Stimulated activated CD4-positive, alpha-beta T cell treated with anti-CD3 and anti-CD28 coated beads, Interleukin-12 subunit alpha, Interleukin-12 subunit beta, amount 100 ng/mL, for 24 hours (primary cell): ENCODE measurements at places on chromosomes 6 and 20.

GRCh38 chr6:27966816-27967426 is 9.9 kb downstream of the OR2B6 start:
- DNase-seq = no peak

DNA sequence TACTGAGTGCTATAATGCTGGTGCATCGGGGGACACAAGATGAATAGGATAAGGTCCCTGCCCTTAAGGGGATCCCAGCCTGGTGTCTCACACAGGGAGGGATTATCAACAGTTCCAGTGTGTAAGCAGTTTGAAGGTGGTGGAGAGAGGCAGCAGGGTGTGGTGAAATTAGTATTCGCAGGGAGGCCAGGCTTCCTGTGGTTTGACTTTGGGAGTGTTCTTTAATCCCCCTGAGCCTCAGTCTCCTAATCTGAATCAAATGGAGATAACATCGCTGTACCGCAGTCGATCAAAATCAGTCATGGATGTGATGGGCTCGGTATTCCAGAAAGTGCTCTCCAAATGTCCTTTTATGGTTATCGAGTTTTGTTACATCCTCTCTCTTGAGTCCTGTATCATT is 288.1 kb upstream of the SUPT3H start:
- no peak for DNase-seq

GRCh38 chr6:56593801-56594318 is 48.8 kb downstream of the DST start:
- DNase-seq = no peak

DNA sequence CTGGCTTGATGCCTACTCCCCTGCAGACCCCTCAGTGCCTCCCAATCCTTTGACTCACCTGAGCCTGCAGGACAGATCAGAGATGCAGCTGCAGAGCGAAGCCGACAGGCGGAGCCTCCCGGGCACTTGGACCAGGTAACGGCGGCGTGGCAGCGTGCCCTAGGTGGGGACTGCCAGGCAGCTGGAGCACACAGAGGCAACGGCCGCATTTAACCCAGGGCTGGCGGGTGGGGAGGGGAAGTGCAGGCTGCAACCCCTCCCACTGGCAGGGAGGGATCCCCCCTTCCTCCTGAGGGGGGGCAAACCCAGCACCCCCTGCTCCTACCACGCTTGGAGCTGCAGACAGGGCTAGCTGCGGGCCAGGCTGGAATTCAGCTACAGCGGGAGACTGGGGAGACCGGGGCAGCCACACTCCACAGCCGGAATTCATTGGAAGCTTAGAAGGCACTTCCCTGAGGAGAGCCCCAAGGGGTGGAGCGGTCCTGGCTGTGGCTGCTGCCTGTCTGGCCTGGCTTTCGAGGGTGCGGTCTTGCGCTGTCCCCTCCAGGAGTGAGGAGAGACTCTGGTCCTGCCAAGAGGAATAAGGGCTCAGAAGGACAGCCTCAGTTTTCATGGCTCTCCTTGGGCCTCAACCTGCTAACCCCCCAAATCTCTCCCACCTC is at the start of gene MATN4:
MATN4 (minus strand) TSS at position 183 of the 662 bp plus-strand sequence. CDS start 2,717 bp downstream, outside the sequence.
- no peak for DNase-seq

GRCh38 chr6:47396401-47397069 is 81.1 kb upstream of the CD2AP start:
- no peak for DNase-seq

DNA sequence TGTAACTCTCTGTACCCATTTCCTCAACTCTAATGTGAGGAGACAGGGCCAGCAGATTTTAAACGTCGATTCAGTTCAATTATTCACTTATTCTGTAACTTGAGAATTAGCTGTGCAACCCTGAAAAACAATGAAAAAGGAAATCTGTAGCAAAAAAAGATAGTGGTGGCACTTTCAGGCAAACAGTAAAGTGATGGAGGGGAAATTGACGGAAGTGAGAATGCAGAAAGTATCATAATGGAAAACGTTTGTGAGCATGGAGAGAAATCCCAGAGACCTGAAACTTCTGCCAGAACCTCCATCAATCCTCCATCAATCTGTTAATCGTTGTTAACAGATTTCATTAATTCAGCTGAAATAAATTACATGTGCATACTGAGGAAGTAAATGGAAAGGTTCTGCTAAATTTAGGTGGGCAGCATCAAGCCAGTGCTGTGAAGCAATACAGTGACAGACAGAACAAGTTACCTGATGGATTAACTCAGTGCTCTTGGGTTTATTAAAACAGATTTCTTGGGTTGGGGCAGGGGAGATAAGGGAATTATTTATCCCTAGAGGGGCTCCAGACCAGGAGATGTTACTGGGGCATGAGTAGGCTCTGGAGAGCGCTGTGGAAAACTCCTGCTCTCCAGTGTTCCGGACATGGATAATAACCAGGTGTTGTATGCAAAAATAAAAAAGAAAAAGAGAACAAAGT is 17.5 kb downstream of the KIZ start:
- no peak for DNase-seq

DNA sequence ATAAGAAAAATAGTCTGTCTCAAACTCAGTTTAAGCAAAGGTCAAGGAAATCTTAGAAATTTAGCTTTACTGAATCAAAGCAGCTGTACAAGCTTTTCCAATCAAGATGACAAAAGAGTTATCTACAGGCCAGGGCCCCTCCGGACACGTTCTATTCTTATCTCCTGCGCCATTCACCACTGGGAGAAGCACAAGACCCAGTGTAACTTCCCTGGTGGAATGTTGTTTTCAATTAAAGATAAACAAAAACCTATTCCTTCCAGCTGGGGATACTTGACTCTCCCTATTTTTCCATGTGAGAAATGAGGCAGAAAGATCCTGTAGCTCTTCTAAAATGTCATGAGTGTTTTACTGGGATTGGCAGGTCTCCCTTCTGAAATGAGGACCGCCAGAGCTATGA is 123.3 kb downstream of the TBX18 start:
- DNase-seq = no peak

- peak; percentile 81 for DNase-seq
Measured at GRCh38 chr6:27503436-27504030, 30.6 kb upstream of the ZNF184 start.

DNA sequence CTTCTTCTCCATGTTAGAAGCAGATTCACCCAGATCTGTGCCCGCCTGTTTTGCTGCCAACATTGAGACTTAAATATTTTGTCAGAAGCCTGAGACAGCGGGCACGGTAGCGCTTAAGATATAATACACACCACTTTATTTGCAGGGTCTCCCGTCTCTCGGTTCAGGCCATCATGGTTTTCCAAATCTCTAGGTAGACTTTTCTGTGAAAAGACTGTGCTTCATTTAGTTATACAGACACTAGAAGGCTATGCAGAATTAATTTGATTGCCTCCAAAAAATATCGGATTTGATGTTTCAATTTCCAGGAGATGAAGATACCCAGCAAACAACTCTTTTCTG is 598 bp downstream of the TBP start:
- DNase-seq = no peak

DNA sequence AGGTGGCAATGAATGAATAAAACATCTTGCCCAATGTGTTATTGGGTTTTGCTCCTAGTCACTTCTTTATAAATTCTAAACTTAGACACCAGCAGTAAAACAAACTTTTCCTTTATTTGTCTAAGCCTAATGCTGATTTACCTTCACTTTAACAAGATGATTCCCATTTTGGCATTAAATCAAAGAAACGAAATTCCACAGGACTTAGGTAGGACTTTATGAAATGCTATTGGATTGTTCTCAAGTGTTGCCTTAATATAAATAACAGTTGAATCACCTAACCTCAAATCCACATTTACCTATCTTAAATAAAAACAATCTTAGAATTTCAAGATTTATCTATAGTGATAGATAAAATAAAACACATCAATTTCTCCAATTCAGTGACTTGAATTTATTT is 831.8 kb downstream of the EPHA7 start:
- DNase-seq = no peak

DNA sequence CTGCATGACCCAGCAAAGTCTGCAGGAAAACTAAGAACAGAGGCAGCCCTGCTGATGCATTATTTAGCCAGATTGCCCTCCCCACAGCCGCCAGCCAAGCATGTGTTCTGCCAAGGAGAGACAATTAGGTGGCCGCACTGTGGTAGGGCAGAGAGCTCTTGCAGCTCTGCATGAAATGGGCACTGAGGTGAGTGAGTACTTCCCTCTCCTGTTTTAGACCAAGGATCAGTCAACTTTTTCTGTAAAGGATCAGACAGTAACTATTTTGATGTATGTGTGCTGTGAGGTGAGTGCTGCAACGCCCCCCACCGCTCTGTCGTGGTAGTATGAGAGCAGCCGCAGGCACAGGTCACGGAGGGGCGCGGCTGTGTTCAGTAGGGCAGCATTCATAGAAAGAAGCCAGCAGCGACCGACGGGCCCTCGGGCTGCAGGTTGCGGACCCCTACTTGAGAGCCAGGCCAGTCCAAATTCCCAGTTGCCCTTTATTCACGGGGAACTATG is 23.8 kb upstream of the FAM50B start:
- DNase-seq = no peak

GRCh38 chr6:20192625-20193024 is 19.6 kb downstream of the MBOAT1 start:
- DNase-seq = no peak

DNA sequence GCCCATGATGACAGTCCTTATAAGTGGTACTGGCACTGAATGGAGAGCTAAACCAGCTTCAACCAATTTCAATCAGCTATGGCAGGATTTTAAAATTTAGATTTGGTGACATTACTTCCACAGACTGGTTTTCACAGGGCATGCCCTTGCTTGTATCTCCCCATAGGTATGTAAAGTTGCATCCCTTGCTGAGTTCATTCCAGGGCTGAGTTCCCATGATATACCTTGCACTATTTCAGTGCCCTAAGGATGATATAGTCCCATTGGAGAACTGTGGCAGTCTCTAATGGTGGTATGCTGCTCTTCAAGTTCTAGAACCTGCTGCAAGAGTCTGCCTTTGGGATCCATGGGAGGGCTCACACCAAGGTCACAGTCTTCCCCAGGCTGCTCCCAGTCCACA is 232.7 kb upstream of the MOCS1 start:
- DNase-seq = no peak

GRCh38 chr6:31480574-31480973 is 17.4 kb upstream of the MICB start:
- DNase-seq = no peak

GRCh38 chr6:75220357-75220756 is 14.5 kb upstream of the COL12A1 start:
- no peak for DNase-seq

DNA sequence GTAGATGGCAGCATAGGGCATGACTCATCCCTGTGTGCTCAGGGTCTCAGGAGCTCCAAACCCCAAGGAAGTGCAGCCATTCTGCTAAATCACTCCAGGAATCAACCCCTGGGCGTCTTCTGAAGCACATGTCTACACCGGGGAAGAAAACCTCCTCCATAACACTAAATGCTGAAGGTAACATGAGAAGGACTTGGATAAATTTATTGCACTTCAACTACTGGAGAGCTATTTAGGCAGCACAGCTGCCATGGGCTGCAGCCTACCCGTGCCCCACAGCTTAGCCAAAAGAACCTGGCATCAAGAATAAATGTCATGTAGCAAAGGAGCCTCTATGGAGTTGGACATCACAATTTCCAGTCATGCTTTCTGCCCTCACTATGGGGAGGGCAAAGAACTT is 152.4 kb upstream of the PROKR2 start:
- no peak for DNase-seq

DNA sequence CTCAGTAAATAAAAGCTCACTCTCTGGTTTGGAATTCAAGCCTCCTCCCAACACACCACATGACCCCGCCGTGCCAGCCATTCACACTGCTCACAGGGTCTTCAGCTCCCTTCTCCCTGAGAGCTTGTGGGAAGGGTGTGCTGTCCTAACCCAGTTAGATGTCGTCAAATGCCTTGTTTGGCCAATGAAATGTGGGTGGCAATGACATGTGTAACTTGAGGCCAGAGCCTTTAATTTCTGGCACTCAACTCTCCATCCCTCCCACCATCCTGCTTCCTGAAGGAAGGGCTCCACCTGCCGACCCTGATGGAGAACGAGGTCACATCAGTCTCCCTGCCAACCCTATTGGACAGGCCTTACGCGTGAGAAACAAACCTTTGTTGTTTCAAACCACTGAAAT is 224.5 kb upstream of the AGPAT4 start:
- DNase-seq = no peak

GRCh38 chr20:50399555-50399916 is 110.6 kb upstream of the PTPN1 start:
- DNase-seq = no peak

DNA sequence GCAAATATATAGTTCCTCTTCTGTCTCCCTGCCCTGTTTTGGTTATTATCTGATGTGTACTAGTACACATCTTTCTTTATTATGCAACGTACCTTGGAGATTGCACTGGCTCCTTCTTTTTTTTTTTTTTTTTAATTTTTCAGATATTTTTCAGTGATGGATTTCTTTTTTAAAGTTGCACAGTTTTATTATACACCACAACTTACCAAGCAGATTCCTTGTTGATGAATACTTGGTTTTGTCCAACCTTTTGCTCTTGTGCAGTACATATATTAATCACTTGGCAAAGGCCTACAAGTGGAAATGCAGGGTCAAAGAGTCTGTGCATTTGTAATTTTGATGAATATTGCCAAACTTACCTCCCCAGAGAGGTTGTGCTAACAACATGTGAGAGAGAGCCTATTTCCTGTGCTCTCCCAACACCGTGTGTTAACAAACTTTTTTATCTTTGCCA is 50.1 kb upstream of the RNF24 start:
- DNase-seq = no peak

GRCh38 chr6:79824202-79824601 is 123.2 kb downstream of the ELOVL4 start:
- no peak for DNase-seq

DNA sequence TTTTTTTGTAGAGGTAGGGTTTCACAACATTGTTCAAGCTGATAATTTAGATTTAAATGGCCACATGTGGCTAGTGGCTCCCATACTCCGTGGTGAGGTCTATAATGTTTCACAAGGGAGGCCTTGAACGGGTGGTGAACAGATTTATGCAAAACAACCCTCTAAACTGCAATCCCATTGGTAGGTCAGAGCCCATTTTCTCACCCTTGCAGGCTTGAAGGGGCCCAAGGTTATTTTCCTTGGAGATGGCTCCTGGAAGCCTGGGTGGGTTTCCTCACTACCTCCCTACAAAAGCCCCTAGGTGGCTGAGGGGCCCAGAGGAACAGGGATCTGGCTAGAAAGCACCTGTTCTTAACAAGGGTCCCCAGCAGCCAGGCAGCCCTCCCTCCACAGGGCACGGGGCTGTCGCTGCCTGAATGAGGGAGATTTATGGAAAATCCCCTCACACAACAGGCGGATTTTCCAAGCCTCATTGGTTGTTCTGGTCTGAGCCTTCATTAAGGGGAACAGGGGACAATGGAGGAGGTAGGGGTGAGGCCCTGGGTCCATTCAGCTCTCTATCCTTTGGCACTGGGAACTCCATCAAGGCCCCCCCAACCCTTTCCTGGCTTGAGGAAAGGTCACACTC is 64.6 kb downstream of the VEGFA start:
- no peak for DNase-seq

DNA sequence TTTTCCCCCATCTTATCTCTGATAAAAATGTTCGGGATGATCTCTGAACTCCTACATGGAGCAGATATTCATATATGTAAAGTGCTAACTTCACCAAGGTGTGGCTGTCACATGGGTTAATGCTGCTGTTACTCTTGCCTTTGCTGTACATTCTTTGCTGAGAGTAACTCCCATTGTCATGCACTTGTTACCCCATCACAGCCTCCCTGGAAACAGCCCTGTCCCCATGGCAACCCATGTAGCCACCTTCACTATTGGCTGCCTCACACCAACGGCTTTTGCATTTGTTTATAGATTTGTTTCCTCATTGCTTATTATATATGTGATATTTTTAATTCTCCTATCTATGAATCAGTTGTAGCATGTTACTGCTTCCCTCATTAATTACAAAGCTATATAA is 17.3 kb upstream of the IBTK start:
- DNase-seq = no peak
